ENCODE measurements at places on chromosomes 2 and 18. TPM values are rescaled to one million over a fixed set of nuclear protein-coding genes. Genes with fewer than 3 reads are reported as not detected.

- H3K36me3 ChIP-seq, result no peaks in the 10 kb centered on the region
- no peak for DNase-seq
- H3K27me3 ChIP-seq, result no peaks in the 10 kb centered on the region
- no peak overlapping the region for H3K4me3 ChIP-seq
These were observed 283.9 kb downstream of the ALPK2 start for GRCh38 chr18:58344861-58345463.

SEPTIN10 gene
- 2.6 TPM for total RNA-seq

BOD1L2 gene
- not detected for total RNA-seq

CCDC150 gene
- total RNA-seq, result 0.75 TPM

DNA sequence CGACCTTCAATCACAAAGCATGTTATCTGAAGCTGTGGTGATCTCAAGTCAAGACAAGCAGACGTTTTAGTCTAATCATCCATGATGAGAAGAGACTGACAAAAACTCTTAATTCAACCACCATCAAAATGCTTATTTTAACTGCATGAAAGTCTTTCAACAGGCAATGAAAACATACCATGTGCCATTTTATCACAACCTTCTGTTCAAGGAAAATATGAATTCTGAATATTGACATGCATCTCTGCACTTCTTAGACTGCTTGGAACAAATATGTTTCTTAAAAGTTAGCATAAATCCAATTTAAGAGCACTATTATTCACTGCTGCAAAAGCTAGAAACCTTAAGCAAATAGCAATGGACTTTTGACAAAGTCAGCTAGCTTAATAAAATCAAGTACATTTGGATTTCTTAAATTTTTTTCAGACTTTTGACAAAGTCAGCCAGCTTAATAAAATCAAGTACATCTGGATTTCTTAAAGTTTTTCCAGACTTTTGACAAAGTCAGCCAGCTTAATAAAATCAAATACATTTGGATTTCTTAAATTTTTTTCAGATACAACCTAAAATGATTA is 70.9 kb downstream of the OLA1 start:
- H3K4me3 ChIP-seq, result no peak overlapping the region
- H3K36me3 ChIP-seq, result peaks cover under 1% of the 10 kb centered on the region
- no peak overlapping the region for H3K27ac ChIP-seq
- DNase-seq, result no peak

DNA sequence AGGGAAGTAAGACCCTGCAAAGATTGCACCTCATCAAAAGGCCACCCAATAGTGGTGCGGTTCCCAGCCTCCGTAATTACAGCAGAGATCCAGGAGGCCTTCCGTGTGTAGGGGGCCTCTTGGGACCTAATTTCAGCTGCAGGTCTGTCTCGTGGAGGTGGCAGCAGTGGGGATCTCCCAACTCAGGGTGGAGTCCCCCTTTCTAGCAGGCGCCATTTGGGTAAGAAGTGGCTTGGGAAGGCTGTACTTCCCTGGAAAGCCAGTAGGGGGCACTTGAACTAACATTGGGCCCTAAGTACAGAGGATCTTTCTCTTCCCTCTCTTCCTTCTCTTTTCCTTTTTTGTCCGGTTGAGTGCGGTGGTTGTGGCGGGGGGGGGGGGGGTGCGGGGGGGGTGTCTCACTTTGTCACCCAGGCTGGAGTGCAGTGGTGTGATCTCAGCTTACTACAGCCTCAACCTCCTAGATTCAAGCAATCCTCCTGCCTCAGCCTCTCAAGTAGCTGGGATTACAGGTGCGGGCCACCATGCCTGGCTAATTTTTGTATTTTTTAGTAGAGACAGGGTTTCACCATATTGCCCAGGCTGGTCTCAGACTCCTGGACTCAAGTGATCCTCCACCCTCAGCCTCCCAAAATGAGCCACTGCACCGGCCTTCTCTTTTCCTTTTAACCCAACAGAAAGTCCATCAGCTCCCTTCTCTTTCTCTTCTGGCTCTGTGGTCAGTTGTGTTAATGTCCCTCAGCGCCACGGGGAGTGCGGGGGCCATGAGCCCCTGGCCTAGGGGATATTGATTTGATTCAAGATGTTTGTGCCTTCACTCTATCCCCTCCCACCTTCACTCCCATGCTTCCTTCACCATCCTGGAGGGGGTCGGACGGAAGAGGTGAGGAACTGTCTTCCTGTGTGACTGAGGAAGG is 32.0 kb downstream of the CENPO start:
- peaks cover 15% of the 10 kb centered on the region for H3K4me1 ChIP-seq
- no peak overlapping the region for H3K27ac ChIP-seq
- H3K4me3 ChIP-seq, result no peak overlapping the region
- no peaks in the 10 kb centered on the region for H3K27me3 ChIP-seq

DNA sequence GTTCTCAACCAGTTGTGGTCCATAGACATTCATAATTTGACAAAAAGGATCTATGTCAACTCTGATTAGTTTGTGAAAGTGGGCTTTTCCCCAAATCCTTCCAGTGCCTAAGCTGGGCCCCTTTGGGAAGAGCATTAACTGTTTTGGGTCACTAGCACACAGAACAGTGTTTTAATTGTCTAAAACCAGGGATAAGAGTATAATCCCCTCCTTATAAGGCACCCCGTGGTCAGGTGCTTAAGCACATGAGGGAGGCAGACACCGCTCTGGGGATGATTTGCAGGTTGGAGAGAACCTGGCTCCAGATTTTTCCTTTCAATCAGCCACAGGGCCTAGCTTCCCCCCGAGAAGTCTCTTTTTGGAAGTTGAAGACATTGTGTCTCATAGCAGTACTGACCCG is 53.6 kb upstream of the RFX8 start:
- no peaks in the 10 kb centered on the region for H3K27me3 ChIP-seq
- H3K4me3 ChIP-seq, result no peak overlapping the region
- H3K4me1 ChIP-seq, result no peaks in the 10 kb centered on the region
- no peaks in the 10 kb centered on the region for H3K36me3 ChIP-seq
- DNase-seq, result no peak

- no peaks in the 10 kb centered on the region for H3K36me3 ChIP-seq
- H3K27me3 ChIP-seq, result no peaks in the 10 kb centered on the region
- H3K4me1 ChIP-seq, result no peaks in the 10 kb centered on the region
- DNase-seq, result no peak
- H3K4me3 ChIP-seq, result no peak overlapping the region
These were observed 588.2 kb downstream of the IRS1 start for GRCh38 chr2:226211439-226211838.

Data from CD4-positive, alpha-beta T cell (primary cell).